Stimulated activated CD4-positive, alpha-beta T cell treated with anti-CD3 and anti-CD28 coated beads, Interleukin-1b, Interleukin-23, amount 100 ng/mL, for 1 hour (primary cell): ENCODE measurements at places on chromosomes 4 and X.

- no peak for DNase-seq
These were observed 14.6 kb downstream of the PHF8 start for GRCh38 chrX:54029529-54030143.

- DNase-seq, result no peak
These were observed 1379.9 kb downstream of the TECRL start for GRCh38 chr4:63029380-63029779.

DNA sequence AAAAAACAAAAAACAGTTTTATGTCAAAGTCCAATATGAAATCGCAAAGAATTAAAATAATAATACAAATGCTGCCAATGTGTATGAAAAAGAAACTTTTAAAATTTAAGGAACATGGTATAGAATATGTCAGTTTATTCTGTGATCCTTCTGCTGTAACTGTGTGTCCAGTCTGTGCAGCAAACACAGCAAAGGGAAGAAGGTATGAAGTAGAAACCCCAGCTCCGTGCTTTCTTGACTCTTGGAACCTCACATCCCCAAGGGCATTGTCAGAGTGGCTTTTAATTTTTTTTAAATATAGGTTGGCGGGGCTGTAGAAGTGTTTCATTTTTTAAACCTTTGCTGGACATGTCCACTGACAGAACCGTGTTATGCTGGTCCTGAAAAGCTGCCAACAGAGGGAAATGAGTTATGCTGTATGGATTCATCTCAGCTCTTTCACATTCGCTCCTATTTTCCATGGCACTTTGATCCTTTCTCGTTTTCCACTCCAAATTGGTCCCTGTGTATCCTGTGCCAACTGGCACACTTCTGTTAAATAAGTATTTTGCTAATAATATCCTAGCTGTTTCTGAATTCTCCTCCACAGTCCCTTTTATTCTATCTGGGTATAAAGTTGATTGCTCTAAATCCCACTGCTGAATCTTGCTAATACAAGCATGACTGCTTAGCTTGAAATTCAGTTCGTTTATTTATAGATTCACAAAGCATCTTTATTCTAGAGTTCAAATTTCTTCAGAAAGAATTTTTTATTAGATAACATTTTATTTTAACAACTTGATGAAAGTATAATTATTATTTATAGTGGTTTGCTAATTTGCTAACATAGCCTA is 127.0 kb upstream of the DDIT4L start:
- DNase-seq, result no peak

GRCh38 chr4:176906709-176907108 is 114.0 kb upstream of the VEGFC start:
- DNase-seq, result no peak

GRCh38 chrX:21658152-21658737 is at the start of gene KLHL34:
KLHL34 (minus strand) TSS chrX:21658330; CDS start chrX:21657788, 542 bp downstream.
- DNase-seq, result no peak

DNA sequence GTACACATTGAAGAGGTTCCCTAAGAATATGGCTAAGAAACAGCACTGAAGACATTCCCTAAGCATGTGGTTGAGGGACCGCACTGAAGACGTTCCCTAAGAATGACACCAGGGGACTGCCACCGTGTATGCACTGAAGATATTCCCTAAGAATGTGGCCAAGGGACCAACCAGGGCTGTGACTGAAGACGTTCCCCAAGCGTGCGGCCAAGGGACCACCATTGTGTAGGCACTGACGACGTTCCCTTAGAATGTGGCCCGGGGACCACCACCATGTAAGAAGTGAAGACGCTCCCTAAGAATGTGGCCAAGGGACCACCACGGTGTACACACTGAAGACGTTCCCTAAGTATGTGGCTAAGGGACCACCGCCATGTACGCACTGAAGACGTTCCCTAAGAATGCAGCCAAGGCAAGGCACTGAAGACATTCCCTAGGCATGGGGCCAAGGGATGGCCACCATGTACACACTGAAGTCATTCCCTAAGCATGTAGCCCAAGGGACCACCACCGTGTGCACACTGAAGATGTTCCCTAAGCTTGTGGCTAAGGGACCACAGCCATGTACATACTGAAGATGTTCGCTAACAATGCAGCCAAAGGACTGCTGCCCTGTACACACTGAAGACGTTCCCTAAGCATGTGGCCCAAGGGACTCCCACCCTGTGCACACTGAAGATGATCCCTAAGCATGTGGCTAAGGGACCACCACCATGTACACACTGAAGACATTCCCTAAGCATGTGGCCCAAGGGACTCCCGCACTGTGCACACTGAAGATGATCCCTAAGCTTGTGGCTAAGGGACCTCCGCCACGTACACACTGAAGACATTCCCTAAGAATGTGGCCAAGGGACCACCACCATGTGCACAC is 22.0 kb downstream of the DHRSX start:
- DNase-seq, result no peak

DNA sequence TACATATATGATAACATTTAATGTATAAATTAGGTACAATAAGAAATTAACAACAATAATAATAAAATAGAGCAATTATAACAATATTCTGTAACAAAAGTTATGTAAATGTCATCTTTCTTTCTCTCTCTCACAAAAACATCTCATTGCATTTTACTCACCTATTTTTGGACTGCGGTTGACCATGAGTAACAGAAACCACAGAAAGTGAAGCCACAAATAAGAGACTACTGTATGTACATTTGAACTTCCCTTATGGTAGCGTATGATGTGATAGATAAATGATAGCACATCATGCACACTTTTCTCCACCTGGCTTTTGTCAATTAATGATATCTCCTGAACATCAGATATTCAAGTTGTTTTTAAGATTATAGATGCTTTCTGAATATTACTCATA is 80.5 kb downstream of the HNRNPD start:
- DNase-seq, result no peak

- DNase-seq, result no peak
These were observed 149.9 kb upstream of the PAQR3 start for GRCh38 chr4:79088946-79089691.

- DNase-seq, result no peak
These were observed 13.5 kb downstream of the PRKX start for GRCh38 chrX:3699821-3700381.

GRCh38 chrX:49199906-49200771 is at the start of gene SYP:
SYP (minus strand) TSS chrX:49200193; CDS start chrX:49200186, 7 bp downstream.
- DNase-seq, result peak; percentile 70

DNA sequence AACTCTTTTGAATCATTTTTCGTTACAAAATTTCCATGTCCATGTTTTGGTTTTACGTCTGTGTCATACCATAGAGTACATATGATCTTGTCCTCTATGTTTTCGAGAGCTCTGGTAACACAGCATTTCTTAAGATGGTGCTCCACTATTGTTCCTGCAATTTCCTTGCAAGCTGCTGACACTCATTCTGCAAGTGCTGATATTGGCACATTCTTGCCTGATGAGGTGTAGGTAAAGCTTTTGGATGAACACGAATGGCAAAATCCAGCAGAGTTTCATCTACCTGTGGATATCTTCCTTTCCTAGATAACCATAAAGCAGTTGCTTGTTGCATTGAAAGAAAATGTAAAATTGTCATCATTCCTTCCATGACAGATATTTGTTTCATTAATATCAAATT is 41.3 kb downstream of the MAGEB17 start:
- DNase-seq, result no peak

DNA sequence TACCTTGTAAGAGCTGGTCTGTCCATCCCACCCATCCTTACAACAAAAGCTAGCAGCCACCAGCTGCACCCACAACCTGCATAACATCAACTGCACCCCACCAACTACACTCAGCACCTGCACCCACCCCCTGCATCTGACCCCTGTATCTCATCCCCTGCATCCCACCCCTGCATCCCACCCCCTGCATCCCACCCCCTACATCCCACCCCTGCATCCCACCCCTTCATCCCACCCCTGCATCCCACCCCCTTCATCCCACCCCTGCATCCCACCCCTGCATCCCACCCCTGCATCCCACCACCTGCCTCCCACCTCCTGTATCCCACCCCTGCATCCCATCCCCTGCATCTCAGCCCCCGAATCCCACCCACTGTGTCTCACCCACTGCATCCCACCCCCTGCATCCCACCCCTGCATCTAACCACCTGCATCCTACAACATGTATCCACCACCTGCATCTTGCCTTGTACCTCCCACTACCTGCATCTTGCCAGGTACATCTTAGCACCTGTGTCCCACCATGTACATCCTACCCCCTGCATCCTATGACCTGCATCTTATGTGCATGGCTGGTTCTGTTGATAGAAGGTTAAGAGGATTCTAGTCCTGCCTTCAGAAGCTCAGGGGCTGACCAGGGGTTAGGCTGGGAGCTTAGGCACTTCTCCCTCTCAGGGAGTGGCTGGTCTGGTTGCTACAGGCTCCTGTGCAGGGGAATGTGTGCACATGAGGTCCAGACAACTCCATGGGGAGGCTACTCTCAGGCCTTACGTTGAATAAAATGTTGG is 9.4 kb downstream of the TMEM271 start:
- no peak for DNase-seq

- no peak for DNase-seq
These were observed 123.4 kb downstream of the MANBA start for GRCh38 chr4:102637391-102637790.

DNA sequence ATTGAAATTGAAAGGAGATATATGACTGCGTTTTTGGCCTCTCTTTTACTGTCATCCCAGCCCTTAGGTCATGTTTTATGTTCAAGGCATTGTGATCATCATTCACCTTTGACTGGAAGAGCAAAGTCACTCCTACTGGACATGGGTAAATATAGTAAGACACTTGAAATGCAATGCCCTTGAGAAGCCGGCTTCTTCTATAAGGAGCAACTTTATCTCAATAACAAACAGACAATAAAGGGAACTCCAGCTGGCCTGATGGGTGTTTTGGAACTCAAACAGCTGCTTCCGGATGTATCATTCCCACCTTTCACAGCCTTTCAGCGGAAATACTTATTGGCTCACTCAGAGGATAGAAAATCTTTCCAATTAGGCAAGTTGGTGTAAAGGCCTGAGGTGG is 65.1 kb upstream of the C4orf54 start:
- DNase-seq, result no peak

GRCh38 chrX:102548231-102548630 is 31.7 kb upstream of the TMSB15A start:
- no peak for DNase-seq

- no peak for DNase-seq
These were observed 467.4 kb downstream of the BCOR start for GRCh38 chrX:39630344-39630743.

DNA sequence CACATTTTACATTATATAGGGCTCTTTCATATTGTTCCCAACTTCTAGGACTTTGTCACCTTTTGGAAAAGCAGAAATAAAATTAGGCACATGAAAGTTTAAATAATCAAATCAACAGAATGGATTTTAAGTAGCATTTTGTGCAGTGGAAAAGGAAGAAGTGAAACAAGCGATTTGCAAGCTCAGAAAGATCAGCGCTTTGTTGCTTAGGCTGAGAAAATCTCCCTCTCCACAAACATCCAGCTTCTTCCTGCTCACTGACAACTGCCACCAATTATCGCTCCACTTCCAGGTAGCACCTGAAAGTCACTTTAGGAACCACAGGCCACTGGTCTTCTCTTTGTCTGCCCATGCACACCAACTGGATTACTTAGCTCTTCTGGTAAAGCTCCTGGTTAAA is 2.0 kb upstream of the PDK3 start:
- DNase-seq, result no peak

- DNase-seq, result no peak
These were observed 73.3 kb downstream of the GAB1 start for GRCh38 chr4:143410015-143410414.

GRCh38 chr4:86606809-86607208 is 12.7 kb downstream of the PTPN13 start:
- no peak for DNase-seq

- no peak for DNase-seq
These were observed 1.3 kb downstream of the HS3ST1 start for GRCh38 chr4:11427121-11427996.

- DNase-seq, result no peak
These were observed at the start of gene COX7B2 for GRCh38 chr4:46909078-46909477. COX7B2 (minus strand) TSS chr4:46909245; CDS start chr4:46735192, 174,053 bp downstream.

- DNase-seq, result no peak
These were observed 37.4 kb downstream of the SCD5 start for GRCh38 chr4:82761229-82761628.

GRCh38 chrX:10032147-10032546 is 65.0 kb downstream of the CLDN34 start:
- no peak for DNase-seq

DNA sequence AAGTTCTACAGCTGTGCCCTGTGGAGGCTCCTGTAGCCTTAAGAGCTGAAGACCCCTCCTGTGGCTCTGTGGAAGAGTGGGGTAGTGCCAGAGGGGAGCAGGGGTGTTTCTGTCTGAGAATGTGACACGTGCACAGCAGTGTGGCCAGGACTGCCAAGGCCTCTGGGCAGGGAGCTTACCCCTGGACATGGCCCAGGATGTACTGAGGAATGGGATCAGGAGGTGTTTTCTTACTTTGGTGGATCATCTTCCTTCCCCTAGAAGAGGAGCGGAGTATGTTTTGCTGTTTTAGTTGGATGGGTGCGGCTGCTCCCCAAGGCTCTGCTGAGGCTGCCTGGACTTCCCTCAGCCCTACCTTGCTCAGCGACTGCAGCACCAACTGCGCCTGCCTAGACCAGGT is 342.6 kb downstream of the ARHGAP10 start:
- DNase-seq, result no peak

GRCh38 chr4:132614682-132615081 is 534.4 kb upstream of the PCDH10 start:
- no peak for DNase-seq

DNA sequence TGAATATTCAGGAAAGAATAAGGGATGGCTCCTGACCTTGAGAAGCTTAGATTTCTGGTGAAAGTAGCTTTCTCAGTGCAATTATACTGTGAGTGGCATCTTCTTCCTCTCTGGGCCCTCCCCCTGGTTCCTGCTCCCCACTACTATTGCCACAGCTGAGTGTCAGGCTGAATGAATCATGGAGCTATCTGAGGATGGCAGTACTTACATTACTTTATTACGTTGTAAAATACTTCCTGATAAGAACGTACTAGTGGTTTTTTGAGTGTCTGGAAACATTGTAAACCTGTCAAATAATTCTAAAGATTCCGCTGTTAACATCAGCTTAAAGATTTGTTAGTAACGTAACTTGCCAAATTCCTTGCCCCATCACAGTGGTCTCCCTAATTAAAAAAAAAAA is 36.2 kb downstream of the ARHGAP10 start:
- no peak for DNase-seq

GRCh38 chrX:85503258-85504158 is 124.0 kb upstream of the POF1B start:
- no peak for DNase-seq

GRCh38 chrX:119477812-119478232 is 9.6 kb downstream of the SLC25A5 start:
- DNase-seq, result no peak

DNA sequence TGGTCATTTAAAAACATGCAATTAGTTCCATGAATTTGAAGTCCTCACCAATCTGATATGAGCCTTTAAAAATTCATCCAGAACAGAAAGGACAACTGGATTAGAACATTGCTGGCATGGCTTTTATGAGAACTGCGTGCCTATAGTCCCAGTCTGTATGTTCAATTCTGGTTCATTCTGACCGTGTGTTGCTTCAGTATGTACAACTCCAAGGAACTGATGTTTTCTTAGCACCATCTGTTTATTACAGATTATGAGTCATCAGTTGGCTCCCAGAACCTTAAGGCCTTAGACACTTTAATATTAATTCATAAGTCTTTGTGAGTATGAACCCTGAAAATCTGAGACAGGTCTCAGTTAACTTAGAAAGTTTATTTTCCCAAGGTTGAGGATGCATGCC is 115.0 kb downstream of the CEP44 start:
- no peak for DNase-seq
